Activated CD8-positive, alpha-beta memory T cell treated with anti-CD3 and anti-CD28 coated beads for 4 hours (primary cell): ENCODE measurements at places on chromosomes 5 and 9.

GRCh38 chr9:38127271-38127839, 58.3 kb upstream of the SHB start:
- no peak for DNase-seq

GRCh38 chr5:96379896-96380295, 53.2 kb downstream of the PCSK1 start:
- DNase-seq, result no peak

DNA sequence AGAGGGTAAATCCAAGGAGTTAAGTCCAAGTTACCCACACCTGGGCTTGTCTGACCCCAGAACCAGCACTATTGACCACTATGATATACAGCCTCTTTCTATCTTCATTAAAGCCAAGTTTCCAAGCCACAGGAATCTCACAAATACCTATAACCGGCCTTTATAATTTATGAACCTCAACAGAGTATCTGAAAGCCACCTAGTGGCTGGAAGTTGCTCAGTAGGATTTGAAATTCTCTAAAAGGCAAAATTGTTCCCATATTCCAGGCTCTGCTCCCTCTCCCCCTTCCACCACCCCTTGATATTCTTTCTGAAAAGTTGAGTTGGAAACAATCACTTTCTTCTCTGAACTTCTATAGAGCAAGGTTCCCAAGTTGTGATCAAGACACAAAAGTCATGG, 106.4 kb upstream of the GPR151 start:
- DNase-seq, result no peak

GRCh38 chr9:18501949-18502348, 28.0 kb downstream of the ADAMTSL1 start:
- no peak for DNase-seq

DNA sequence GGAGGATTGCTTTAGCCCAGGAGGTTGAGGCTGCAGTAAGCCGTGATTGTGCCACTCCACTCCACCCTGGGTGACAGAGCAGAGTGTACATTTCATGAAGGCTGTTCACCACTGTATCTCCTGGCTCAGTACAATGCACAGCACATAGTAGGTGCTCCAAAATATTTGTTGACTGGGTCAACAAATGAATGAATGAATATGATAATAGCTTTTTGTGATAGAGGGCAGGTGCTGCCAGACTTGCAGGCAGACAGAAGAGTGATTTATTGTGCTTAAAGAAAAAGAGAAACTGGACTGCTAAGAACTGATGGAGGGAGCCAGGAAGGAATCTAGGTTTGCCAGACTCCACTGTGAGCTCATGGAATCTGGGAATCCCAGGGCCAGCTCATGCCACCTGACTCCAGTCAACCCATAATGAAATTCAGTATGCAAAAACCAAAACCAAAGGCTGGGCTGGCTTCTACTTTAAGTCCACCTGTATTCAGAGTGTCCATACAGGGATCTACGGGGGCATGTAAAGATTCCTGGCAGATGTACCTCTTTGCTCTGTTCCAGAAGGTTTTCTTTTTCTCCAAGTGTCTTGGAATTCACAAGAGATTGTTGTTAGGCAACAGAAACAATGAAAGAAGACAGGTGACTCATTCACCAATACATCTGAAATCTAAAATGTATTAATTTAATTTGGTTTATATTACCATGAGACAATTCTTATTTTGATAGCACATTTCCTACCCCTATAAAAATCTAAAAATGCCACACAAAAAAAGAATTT, 15.5 kb upstream of the CTNNA1 start:
- no peak for DNase-seq

DNA sequence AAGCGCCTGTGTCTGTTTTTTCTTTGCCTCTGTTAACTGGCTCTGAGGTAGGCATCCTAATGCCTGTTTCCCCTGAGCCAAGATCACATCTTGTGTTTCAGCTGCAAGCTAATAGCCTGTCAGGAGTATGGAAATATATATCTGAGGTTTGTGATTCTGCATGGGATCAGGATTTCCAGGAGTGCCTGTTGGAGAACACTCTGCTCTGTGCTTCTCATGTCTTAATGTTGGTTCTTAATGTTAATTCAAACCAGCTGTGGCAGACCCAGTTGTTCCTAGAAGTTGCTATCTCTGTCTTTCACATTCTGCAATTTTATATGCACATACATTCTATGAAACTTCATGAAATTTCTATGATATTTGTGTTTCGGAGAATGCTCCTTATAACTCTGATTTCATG, 72.1 kb downstream of the PGM5 start:
- no peak for DNase-seq

DNA sequence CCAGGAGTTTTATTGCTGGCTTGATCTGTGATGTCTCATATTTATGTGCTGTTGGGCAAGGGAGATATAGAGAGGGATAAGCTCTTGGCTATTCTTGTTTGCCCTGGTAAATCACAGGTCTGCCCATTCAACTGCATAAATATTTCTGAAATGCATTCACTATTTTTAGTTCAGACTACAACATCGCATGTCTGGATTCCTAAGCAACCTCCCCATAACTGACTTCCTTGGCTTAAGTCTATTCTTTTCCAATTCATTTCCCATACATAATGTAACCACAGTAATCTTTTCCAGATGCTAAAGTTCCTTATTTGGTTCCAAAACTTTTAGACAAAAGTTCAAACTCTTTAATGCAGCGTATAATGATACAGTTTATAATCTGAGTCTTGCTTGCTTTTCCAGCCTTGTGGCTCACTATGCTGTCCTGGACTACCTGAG, 321.4 kb upstream of the ACTBL2 start:
- DNase-seq, result no peak

GRCh38 chr5:170154297-170154696, 48.6 kb downstream of the FOXI1 start:
- DNase-seq, result no peak

- DNase-seq, result no peak
Measured at GRCh38 chr5:56279979-56280378, 46.8 kb upstream of the ANKRD55 start.

DNA sequence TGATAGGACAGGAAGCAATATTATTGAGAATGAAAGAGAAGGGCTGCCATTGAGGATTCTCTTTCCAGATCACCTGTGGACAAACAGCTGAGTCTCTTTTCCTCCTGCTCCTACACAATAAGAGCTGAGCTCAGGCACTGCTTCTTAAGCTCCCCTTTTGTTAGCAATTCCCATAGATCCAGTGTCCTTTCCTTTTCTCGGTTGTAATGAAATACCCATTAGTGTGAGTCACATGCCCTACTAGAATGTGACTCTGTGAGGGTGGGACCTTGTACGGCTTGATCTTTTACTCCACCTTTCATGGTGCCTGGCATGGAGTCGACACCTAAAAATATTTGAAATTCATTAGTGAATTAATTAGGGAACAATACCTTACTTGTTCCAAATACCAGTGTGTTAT, 269.2 kb downstream of the NR3C1 start:
- no peak for DNase-seq

DNA sequence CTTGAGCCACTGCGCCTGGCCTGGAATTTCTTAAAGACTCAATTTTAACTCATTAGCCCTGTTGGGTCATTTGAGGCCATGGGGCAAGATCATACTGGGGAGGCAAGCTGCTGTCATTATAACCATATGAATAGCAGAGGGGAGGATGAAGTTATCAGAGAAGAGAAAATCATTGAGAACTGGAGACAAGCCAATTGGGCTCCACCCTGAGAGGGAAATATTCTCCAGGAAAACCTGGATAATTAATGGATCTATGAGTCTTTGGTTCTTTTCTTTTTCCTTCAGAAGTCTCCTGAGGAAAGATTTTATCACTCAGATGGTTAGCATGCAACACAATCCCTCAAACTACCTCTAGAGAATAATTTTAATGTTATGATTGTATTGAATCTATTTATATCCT, 569.6 kb upstream of the TUSC1 start:
- no peak for DNase-seq

DNA sequence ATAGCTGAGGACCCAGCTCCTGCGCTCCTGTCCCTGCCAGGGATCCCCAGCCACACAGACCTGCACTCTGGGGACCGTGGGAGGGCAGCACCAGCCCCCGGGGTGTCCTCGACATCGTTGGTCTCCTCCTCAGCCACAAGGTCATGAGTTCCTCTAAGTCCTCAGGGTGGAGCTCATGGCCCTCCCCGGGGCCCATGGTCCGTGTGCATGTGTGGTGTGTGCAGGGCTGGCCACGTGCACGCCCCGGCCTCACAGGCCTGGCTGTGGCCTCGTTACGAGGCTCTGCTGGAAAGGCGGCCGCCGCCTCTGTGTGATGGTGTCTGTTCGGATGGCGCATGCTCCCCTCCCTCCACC, 16.1 kb upstream of the AJM1 start:
- DNase-seq, result no peak

DNA sequence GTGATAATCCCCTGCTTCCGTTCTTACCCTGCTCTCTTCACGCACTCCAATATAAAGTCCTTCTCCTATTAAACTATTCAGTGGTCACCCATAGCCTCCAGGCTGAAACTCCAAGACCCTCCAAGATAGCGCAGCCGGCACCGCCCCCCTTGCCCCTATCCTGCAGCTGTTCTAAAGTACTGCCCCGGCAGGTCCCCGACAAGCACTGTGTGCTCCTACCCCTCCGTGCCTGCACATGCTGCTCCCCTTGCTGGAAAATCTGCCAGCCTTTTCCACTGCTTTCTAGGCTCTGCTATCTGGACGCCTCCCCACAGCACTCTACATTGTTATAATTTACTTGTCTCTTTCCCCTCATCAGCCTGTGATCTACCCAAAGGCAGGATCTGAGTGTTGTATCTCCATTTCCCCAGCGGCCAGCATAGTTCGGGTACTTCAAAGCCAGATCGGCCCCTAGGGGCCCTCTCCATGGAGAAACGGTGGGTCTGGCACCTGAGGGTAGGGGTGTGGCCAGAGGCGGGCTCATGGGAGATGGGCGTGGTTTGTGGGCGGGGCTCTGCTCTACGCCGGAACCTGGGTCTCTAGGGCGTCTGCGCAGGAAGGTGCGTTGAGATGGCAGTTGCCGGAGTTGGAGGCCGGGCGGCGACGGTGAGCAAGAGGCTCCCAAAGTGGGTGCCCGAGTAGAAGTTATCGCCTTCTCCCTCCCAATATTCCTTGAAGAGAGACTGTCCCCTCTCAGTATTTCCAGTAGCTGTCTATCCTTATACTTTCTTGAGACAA, 83.5 kb upstream of the RUSC2 start:
- DNase-seq, result no peak

GRCh38 chr5:30458681-30459080, 734.8 kb upstream of the CDH6 start:
- DNase-seq, result no peak

- DNase-seq, result no peak
Measured at GRCh38 chr5:174736331-174736721, 11.9 kb downstream of the MSX2 start.

- no peak for DNase-seq
Measured at GRCh38 chr9:121750715-121751623, 99.5 kb downstream of the DAB2IP start.

- no peak for DNase-seq
Measured at GRCh38 chr9:7284517-7284916, 515.1 kb downstream of the DMAC1 start.

GRCh38 chr5:73327908-73328455, 120.6 kb downstream of the FOXD1 start:
- DNase-seq, result no peak

DNA sequence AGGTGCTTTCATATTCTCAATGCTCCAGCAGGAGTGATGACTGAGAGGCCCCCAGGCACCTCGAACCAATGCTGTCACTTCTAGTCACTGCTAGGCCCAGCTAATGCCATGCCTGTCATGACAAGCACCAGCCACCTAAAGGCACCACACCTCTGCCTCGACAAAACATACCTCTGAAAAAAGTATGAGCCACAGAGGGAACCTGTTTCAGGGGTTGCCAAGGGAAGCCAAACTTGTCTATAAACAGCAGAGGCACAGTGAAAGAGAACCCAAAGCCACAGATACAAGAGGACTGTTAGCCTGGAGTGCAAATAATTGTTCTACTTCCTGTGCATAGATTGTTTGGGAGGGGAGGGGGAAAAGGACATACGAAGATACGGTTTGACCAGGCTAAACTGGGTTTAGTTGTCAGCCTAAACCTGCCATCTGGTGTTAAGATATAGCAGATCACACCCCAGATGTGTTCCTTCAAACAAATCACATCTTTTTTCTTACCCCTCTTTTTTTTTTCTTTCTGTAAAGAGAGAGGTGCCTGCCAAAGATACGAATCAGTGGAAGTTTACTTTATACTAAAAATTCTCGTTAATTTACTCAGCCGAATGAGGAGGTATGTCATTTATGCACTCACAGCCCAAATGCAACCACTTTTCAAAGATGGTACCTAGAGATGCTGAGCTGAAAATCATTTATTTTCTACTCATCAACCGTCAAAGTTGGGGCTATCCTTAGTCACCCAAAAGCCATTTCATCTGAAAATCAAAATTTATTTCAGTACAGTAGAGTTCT, 45.7 kb downstream of the BNC2 start:
- DNase-seq, result no peak

- DNase-seq, result no peak
Measured at GRCh38 chr9:99326112-99326916, 104.2 kb downstream of the SEC61B start.

GRCh38 chr5:77427998-77428397, 64.1 kb downstream of the WDR41 start:
- DNase-seq, result no peak

DNA sequence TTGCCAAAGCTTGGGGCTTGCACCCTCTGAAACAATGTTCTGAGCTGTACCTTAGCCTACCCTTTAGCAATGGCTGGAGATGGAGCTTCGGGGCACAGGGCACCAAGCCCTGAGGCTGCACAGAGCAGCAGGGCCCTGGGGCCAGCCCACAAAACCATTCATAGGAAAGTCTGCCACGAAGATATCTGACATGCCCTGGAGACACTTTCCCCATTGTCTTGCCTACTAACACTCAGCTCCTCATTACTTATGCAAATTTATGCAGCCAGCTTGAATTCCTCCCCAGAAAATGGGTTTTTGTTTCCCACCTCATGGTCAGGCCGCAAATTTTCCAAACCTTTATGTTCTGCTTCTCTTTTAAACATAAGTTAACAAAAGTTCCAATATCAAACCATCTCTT, 105.7 kb downstream of the DTWD2 start:
- DNase-seq, result no peak

DNA sequence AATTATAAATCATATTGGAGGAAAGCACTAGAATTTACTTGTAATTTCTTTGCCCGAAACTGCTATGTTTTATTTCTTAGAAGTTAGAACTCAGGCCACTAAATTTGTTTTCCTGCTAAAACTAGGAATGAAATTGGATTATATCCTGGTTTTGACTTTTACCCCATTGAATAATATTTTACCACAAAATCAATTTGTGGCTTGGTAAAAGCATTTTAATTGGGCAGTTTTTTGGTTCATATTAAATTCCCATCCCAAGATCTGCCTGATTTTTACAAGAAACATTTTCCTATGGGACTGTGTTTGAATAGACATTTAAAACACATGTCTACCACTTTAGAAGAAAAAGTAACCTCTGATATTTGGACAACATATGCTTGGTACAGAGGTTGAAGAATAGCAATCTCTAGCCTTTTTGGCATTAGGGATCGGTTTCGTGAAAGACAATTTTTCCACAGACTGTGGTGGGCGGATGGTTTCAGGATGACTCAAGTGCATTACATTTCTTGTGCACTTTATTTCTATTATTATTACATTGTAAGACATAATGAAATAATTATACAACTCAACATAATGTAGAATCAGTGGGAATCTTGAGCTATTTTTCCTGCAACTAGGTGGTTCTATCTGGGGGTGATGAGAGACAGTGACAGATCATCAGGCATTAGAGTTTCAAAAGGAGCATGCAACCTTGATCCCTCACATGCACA, 565.6 kb downstream of the PRR16 start:
- DNase-seq, result no peak
